Stimulated activated CD8-positive, alpha-beta memory T cell treated with anti-CD3 and anti-CD28 coated beads, Interleukin-4, amount 100 ng/mL, for 4 hours (primary cell): ENCODE measurements at places on chromosomes 7 and 10.

DNA sequence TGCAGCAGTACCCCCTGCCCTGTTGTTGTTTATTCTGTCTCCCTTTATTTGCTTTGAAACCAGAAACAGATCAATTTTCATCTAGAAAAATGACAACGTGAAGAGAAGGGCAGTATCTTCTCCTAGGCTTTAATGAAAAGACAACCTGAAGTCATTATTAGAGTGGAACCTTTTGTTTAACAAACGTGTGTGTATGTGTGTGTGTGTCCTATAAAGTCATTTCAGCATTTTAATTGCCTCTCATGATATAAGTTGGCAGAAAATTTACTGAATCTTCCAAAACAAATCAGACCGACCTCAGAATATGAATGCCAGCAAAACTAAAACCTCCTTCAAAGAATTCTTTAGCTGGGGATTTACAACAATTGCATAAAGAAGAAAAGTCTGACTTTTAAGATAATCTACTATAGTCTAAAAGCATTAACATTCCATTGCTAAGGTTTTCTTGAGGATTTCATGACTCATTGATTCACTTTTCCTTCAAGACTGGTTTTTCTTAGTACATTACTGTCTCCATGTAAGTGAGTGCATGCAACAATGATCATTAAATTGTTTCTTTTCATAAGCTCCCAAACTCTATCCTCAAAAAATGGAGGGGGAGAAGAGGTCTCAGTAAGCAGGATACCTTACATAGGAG, 3.2 kb downstream of the GLI3 start:
- DNase-seq: no peak

- no peak for DNase-seq
Observed at GRCh38 chr7:104973909-104974415, 40.0 kb upstream of the KMT2E start.

DNA sequence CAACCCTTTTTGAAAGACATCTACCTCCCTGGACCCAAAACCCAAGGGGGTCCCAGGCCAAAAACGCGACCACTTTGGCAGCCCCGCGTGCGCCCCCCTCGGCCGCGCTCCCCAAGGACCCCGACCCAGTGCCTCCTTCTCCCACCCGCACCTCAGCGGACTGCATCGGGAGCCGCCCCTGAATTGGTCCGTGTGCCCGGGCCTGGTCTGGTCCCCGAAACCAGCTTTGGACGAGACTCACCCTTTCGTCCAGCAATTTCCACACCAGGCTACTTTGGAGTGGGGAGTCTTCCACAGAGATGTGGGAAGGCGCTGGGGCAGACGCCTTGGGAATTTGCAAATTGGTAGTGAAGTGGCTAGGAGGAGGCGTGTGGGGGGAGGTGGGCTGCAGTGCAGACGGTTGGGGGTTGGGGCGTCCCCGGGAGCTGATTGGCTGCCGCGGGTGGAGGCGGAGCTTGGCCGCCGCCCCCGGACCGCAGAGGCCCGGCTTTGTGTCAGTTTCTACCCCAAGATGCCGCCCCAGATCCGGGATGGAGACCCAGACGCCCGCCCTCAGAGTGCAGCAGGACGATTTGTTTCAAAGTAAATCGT, 16.9 kb downstream of the TCAF1 start:
- DNase-seq: peak; percentile 9

- DNase-seq: no peak
Observed at GRCh38 chr7:101557978-101558741, 70.9 kb downstream of the MYL10 start.

GRCh38 chr10:70477661-70478162, 855 bp upstream of the PALD1 start:
- peak; percentile 79 for DNase-seq
